Activated T-helper 1 cell treated with anti-CD3 and anti-CD28 coated beads, Interleukin-2, amount 50 U/mL, for 16 hours (primary cell): ENCODE measurements at places on chromosomes 6 and 20.

DNA sequence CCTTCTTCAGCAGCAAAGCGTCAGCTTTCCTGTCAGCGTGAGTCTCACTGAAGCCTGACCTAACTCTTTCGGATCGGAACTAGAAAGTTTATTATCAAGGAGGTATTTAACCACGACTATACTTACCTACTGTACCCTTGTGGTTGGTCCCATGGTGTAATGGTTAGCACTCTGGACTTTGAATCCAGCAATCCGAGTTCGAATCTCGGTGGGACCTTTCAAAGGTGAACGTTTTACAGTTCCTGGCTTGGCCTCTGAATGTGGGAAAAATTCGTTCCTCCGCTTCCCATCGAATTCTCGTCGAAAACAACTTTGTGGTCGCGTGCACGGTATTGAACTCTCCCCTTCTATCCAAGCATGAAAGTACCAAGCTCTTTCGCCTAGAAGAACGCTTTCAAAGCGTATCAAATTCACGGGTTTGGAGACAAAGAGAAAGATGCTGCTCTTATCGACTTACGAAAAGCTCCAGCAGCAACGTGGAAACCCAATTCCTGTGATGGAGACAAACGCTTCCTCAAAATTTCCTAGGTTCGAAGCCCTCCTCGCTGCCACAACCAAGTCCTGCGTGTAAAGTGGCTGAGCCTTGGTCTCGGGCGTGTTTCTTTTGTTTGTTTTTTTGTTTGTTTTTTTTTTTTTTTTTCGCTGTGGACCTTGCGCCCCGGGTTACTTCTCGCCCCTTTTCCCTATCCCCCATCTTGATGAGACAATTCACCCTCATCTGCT, 63.7 kb downstream of the GPX5 start:
- DNase-seq, result no peak

- DNase-seq, result no peak
Observed at GRCh38 chr6:71248306-71248765, 40.3 kb upstream of the OGFRL1 start.

GRCh38 chr20:3106658-3107463, 22.3 kb upstream of the AVP start:
- no peak for DNase-seq

GRCh38 chr6:121951123-121951522, 448.3 kb upstream of the HSF2 start:
- no peak for DNase-seq

- DNase-seq, result no peak
Observed at GRCh38 chr6:104413767-104414166, 446.0 kb downstream of the HACE1 start.

GRCh38 chr6:151441390-151442166, 10.3 kb downstream of the RMND1 start:
- no peak for DNase-seq
